Posterior vena cava (tissue), 2 donors: ENCODE measurements at places on chromosomes 12 and 14. TPM values are rescaled to one million over a fixed set of nuclear protein-coding genes. Genes with fewer than 3 reads are reported as not detected.

DNA sequence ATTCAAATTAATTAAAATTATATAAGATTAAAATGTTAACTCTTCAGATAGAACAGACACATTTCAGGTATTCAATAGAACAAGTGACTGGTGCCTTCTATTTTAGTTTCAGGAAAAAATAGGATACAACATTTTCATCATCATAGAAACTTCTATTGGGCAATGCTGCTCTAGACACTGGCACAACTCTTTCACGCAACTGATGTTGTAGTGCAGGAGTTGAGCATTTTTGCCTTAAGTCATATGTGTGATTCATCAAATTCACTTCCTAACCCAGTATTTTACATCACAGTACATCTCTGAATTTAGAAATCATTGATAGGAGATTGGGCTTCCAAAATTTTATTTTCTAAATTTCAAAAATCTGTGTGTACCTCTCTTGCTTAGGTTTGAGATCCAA is 215.4 kb upstream of the DIO2 start:
- no peak for DNase-seq

GRCh38 chr14:65940056-65940735 is 527.7 kb downstream of the FUT8 start:
- DNase-seq = no peak

- DNase-seq = no peak
Measured at GRCh38 chr12:77299910-77300669, 234.7 kb upstream of the E2F7 start.

GRCh38 chr12:6083601-6084000 is 40.9 kb downstream of the VWF start:
- DNase-seq = peak; percentile 28

GRCh38 chr12:51217968-51218606 is at the start of gene POU6F1:
TSS of gene POU6F1 (minus strand) at chr12:51218062. CDS start at chr12:51206836, 11,226 bp downstream.
- peak; percentile 93 for DNase-seq

DNA sequence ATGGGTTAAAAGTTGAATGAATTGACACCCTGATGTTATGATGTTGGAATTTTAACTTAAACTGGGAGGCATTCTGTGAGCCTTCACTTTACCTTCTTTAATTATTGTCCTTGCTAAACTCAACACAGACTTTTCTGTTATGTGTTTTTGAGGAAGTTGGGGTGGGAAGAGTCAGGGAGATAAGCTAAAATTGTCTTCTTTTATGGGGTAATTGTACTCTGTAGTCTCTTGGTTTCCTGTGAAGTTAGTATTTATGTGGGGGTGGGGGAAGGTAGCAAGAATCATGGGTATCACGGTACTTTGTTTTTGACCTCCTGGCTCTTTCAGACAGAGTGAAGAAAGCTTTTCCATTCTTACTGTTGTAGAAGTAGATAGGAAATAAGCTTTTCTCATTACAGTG is 32.9 kb downstream of the RAB21 start:
- DNase-seq = no peak

- no peak for DNase-seq
Measured at GRCh38 chr12:132249689-132250478, 79.5 kb downstream of the GALNT9 start.

The TAS2R8 gene
- not detected for total RNA-seq

DNA sequence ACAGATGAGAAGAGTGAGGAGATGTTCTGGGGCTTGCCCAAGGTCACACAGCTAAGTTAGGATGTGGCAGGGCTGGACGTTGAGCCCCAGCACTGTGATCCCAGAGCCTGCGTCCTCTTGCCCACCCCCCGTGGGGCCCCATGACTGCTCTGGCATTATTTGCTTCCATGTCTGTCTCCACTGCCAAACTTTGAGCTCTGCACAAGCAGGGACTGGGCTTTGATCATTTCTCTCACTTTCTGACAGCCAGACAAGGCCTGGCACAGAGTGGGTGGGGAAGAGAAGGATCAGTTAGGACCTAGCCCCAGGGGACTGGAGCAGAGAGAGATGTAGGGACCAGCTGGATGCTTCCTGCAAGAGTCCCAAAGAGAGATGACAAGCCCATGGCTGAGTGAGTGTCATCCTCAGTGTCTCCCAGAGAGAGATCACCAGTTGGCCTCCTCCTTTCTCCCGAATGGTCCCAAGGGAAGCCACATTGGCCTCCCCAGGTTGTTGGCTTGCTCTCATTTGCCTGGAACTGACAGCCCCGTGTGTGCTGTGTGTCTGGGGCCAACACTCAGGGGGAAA is 126.7 kb upstream of the PWP1 start:
- DNase-seq = no peak

DNA sequence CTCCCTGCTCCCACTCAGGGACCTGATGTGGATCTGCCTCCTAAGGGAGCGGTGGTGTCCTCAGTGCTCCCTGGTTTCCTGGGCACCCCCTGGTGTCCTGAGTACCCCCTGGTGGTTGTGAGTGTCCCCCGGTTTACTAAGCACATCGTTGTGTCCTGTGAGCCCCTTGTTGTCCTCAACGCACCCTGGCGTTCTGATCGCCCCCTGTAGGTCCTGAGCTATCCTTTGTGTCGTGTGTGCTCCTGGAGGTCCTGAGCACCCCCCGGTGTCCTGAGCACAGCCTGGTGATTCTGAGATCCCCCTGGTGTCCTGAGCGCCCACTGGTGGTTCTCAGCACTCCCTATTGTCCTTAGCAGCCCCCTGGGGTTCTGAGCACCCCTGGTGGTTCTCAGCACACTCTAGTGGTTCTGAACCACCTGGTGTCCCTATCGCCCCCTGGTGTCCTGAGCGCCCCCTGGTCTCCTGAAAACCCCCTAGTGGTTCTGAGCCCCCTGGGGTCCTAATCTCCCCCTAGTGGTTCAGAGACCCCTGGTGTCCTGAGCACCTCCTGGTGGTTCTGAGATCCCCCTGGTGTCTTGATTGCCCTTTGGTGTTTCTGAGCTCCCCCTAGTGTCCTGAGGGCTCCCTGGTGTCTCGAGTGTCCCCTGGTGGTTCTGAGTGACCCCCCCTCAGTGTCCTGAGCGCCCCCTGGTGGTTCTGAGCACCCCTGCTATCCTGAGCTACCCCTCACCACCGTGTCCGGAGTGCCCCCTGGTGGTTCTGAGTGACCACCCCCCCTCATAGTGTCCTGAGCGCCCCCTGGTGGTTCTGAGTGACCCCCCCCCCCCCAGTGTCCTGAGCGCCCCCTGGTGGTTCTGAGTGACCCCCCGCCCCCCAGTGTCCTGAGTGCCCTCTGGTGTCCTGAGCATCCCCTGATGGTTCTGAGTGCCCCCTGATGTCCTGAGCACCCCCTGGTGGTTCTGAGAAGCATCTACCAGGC is 615.1 kb downstream of the TMEM121 start:
- no peak for DNase-seq

- no peak for DNase-seq
Measured at GRCh38 chr14:73696466-73697400, 17.5 kb downstream of the PNMA1 start.

DNA sequence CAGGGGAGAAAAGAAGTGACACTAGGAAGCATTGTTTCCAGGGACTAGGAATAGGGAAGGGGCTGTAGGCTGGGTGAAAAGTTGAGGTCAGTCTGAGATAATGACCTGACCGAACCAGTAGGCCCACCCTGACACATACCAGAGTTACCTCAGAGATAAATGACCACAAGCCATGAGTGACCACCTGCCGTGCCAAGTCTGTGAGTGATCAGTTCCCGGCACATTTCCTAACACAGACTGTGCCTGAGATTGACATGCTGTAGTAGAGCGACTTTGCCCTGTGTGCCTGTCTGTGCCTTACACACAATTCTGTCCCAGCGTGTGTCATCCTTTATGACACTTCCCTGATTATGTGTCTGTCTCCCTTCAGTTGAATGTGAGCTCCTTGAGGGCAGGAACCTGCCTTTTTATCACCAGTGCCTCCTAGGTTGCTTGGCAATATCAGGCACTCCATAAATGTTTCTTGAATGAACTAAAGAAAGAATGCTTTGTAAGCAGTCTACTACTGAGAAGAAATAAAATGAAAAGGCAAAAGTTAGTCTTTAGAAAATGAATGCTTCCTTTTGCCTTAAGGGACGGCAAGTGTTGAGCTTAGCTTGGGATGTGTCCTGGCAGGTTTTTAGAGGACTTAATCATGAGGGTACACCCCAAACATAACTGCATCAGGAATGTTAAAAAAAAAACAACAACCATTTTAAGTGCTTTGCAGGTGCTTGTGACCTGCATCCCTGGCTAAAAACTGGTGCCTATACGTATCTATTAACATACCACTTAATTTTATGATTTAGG is 9.6 kb upstream of the SSPN start:
- no peak for DNase-seq

GRCh38 chr14:51095854-51096823 is 1.2 kb upstream of the TRIM9 start:
- peak; percentile 83 for DNase-seq

The GLI1 gene
- total RNA-seq = 0.90 TPM

DNA sequence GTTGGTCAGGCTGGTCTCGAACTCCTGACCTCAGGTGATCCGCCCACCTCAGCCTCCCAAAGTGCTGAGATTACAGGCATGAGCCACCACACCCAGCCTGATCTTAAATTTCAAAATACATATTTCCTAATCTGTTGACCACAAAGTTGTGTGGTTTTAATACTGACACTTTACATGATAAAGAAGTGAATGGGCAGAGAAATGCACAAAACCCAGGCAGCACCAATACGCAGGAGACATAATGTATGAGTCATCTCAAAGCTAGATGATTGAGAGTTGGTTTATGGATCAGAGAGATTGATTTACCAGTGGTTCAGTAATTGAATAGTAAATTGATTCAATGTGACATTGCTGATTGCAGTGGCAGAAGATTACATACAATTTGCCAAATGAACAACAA is 19.2 kb upstream of the PPP2R5E start:
- DNase-seq = no peak

DNA sequence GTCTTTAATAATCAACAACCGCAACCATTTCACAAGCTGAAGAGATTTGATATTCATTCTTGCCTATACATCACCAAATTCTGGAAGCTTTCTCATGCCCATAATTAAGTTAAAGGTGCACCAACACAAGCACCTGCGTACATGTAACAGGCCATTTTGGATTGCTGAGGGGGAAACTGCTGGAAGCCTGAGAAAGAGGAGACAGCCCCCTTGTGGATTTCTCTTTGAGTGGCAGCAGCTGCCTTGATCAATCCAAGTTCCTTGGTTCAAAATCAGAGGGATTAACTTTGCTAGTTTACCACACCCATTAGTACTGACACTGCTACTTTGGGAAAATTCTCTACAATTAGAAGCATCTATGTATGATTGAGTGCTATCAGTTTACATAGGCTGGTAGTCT is 321.1 kb downstream of the NOVA1 start:
- DNase-seq = no peak

GRCh38 chr12:129363041-129363440 is 509.8 kb downstream of the GLT1D1 start:
- DNase-seq = no peak

DNA sequence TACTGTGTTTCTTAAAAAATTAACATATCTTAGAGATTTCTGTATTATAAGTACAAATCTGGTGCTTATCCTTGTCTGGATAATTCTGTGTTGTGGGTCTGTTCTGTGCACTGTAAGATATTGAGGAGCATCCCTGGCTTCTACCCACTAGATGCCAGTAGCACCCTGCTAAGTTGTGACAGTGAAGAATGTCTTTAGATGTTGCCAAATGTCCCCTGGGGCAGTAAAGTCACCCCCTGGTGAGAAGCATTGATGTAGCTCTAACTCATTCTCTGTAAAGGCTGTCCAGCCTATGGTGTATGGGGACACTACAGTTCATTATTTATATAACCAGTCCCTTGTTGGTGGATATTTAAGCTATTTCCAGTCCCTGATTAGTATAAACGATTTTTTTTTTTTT is 31.4 kb downstream of the MAP1LC3B2 start:
- no peak for DNase-seq

- no peak for DNase-seq
Measured at GRCh38 chr14:74667758-74668157, 45.1 kb downstream of the AREL1 start.

GRCh38 chr12:14284184-14284722 is 81.2 kb upstream of the ATF7IP start:
- DNase-seq = no peak

GRCh38 chr14:65098586-65098985 is 3.7 kb downstream of the MAX start:
- DNase-seq = no peak

The KRT72 gene
- not detected for total RNA-seq

- no peak for DNase-seq
Measured at GRCh38 chr14:81555051-81555450, 21.4 kb upstream of the SEL1L start.

The KCNK10 gene
- total RNA-seq = not detected

The CD4 gene
- total RNA-seq = 36.0 TPM

GRCh38 chr12:130988261-130988660 is 34.6 kb downstream of the ADGRD1 start:
- peak; percentile 56 for DNase-seq

GRCh38 chr14:51981218-51981854 is 8.0 kb upstream of the RTRAF start:
- DNase-seq = no peak

DNA sequence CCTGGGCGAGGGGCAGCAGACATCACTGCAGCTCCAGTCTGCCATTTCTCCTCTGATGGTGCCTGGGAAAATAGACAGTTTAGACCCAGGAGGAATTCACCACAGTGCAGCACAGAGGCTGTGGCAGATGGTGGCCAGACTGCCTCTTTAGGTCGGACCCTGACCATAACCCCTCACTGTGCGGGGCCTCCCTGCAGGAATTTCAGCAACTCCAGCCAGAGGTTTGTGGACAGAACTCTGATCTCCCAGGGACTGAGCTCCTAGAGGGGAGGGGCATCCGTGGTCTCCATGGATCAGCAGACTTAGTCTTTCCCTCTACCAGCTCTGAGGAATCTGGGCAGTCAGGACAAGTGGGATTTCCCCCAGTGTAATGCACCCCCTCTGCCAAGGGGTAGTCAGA is 106.5 kb downstream of the ZC3H14 start:
- no peak for DNase-seq

- DNase-seq = no peak
Measured at GRCh38 chr14:84885061-84885460, 644.9 kb upstream of the FLRT2 start.

DNA sequence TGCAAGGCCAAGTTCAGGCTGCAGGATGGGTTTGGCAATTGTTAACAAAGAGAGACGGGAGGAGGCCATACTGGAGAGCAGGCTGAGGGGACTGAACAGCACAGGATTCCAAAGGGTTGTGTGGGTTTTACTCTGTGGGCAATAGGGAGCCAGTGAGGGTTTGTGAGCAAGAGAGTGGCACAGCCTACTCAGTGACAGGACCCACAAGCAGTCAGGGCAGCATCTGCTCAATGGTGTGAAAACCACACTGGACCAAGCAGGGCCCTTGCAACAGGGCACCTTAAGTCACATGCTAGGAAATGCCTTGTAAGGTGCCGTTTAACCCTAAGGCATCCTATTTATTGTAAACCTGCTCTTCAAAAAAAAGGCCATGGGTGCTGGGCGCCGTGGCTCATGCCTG is 22.0 kb downstream of the SYNE3 start:
- DNase-seq = peak; percentile 49

GRCh38 chr14:64841121-64841651 is 38.5 kb downstream of the SPTB start:
- DNase-seq = no peak

The MAP1LC3B2 gene
- 1.8 TPM for total RNA-seq

- no peak for DNase-seq
Measured at GRCh38 chr12:88546853-88547252, 33.4 kb downstream of the KITLG start.
